ENCODE measurements at places on chromosomes 13 and 19.

DNA sequence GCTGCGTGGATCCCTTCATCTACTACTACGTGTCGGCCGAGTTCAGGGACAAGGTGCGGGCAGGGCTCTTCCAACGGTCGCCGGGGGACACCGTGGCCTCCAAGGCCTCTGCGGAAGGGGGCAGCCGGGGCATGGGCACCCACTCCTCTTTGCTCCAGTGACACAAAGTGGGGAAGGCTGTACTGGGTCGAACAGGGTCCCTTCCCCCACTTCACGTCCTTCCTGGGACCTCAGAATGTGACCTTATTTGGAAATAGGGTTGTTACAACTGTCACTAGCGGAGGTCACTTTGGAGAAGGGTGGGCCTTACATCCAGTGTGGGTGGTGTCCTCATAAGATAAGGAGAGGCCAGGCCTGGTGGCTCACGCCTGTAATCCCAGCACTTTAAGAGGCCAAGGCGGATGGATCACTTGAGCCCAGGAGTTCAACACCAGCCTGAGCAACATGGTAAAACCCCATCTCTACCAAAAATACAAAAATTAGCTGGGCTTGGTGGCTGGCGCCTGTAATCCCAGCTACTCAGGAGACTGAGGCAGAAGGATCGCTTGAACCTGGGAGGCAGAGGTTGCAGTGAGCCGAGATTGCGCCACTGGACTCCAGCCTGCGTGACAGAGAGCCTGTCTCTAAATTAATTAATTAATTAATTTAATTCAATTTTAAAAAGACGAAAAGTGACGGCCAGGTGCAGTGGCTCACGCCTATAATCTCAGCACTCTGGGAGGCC, 1.8 kb downstream of the F2RL3 start:
- DNase-seq: no peak

- no peak for DNase-seq
These were observed 23.1 kb downstream of the ELF1 start for GRCh38 chr13:40995997-40996396.

DNA sequence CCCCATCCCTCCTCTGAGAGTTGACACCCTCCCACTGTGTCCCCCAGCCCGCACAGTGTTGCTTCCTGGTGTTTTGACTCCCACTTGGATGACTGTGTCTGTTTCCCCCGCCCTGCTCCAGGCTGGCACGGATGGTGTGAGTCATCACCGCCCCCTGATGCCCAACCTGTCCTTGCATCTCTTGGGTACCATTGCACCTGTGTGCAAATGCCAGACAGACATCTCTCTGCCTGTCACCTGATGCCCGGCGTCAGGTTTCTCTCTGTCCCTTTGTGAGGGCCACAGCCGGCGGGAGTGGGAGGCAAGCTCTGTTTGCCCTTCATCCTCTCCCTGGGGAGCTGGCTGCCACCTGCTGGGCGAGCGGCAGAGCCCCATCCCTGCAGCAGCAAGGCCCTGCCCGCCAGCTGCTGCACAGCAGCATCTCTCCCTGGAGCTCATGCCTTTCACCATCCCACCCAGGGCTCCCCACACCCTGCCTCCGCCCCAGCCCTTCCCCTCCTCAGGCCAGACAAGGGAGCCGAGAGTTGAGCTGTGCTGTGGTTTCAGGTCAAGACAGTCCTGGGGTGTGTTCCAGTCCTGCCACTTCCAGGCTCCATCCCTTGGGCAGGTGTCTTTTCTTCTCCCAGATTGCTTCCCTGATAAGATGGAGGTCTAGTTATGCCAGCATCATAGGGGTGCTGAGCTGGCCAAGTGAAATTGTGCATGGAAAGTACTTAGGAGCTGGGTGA, 29.7 kb downstream of the NKPD1 start:
- DNase-seq: no peak

GRCh38 chr19:10450853-10451609, 30.7 kb downstream of the PDE4A start:
- no peak for DNase-seq

DNA sequence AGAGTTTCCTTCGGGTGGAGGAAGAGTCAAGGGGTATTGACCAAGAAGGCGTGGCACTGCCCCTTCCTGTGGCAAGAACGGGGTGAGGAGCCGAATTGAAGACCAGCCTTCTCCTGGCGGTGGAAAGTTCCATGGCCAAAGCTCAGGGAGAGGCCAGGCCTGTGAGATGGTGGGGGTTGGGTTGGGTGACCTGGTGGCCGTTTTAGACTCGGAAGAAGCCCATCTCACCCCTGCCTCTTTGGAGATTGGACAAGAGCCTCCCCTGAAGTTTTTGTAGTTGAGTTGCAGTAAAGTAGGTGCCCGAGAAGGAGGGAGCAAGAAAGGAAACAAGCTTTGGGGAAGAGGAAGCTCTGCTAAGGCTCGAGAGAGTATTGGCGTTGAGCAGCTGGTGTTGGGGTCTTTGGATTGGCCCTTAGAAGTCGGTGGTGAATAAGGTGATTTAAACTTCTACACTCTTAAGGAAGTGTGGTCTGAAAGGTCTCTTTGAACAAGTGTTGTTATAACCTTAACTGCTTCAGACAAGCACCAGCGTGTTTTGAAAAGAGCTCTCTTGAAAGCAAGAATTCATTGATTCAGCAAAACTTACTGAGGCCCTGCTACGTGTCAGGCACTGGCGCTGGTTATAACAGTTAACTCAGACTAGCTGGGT, 964 bp downstream of the SPINT2 start:
- DNase-seq: peak; percentile 23

DNA sequence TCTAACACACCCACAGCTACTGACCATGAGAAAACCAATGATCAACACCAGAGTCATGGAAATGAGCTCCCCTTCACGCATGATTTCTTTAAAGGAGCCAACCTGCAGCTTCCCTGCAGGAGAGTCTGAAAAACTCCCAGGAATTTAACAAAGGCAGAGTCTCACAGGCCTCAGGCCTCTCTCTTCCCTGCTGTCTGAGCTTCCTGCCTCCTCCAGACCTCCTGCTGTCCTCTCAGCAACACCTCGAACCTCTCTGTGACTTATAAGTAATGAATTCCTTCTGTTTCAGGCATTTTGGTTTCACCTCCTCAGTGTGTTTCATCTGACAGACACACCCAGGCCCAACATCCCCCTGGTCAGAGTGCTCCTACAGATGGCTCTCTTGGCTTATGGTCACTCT, 1044.4 kb downstream of the UQCRFS1 start:
- no peak for DNase-seq

GRCh38 chr13:74562381-74562780, 428.2 kb upstream of the KLF12 start:
- DNase-seq: no peak

DNA sequence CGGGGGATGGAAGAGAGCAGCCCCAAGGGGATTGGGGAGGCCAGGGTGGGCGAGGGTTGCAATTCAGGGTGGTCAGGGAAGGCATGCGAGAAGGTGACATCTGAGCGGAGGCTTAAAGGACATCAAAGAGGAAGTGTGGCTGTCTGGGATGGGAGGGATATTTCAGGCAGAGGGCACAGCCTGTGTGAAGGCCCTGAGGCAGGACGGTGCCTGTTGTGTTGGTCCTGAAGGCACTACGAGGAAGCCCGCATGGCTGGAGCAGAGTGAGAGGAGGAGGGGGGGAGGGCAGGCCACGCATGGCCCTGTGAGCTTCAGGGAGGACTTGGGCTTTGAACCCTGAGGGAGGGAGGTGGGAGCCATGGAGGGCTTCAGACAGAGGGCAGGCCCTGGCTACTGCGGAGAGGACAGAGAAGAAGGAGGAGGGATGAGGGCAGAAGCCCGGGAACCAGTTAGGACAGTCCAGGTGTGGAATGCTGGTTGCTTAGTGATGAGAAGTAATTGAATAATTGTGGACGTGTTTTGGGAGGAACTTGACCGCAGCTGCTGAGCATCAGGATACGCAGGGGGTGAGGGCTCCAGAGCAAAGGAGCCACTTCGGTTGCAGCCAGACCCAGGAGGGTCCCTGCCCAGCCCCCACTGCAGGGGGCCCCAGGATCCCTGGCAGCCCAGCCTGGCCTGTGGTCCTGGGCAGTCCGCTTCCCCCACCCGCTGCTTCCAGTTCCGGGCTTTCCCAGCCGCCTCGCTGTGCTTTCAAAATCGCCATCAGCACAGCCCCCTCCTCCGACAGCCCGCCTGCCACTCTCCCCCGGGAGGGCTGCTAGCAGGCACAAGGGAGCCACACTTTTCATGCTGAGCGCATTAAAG, 6.2 kb downstream of the TLE6 start:
- peak; percentile 24 for DNase-seq

DNA sequence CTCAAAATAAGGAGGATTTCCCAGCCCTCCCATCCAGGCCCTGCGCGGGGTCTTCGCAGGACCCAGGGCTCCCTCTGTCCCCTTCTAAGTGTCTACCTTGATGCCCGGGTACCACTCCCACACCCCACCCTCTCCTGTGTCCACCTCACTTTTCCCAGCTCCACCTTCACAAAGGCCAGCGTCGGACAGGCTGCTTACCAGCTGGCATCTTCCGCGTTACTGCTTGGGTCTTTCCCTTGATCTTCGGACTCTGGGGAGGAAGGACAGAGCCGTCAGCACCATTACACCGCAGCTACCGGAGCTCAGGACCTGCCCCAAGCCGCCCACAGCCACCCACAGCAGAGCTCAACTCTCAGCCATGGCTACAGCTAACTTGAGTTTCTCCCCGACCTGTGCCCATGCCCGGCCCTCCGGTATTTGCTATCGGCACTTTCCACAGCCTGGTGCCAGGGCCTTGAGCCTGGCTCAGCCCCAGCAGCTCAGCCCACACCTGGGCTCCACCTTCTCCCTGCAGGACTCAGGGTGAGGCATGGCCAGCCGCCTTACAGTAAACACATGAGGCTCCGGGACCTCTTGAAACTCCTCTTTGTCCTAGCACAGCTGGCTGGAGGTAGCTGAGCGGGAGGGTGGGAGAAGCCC, 3.8 kb downstream of the C13orf46 start:
- DNase-seq: no peak

DNA sequence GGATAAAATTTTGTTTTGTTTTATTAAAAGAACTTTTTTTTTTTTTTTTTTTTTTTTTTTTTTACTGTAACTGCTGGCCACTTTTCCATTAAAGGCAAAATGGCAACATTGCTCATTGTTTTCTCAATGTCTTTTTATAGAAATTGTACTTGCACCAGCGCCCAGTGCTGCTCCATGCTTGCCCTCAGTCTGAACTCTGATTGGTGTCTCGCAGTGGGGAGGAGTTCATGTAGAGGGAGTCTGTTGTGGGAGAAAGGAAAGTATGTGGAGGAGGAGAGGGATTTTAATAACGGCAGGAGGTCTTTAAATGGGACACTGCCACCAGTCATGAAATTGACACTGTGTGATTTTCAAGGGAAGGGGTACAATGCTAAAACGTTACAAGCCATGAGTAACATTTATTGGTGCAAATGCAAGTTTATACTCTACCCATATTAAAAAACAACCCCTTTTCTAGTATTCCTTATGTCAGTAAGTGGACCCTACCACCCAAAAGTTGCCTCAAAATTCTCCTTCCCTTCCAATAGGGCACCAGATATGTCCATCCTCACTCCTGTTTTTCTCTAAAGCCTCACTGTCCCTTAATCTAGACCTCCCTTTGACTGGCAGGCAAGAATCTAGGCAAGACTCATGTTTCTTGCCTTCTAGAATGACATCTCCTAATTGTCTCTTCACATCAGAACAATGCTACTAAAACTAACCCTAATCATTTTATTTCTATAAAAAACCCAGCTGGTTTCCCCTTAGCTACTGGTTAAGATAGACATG, 3.2 kb downstream of the RASL11A start:
- DNase-seq: no peak

DNA sequence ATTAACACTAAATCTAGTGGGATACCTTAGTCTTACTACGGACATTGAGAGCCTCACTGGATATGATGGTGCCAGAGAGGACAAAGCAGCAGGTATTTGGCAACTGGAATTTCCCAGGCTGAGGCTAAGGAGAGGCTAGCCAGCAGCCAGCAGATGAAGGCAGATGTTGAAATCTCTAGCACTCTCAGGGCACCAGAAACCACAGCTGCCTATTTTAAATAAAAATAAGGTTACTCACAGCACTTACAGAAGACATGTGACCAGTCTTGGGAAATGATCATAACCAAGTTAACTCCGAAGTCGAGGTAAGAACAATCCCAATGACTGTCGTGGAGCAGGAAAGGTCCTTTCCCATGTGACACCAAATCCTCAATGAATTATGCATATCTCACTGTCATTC, 1726.0 kb downstream of the EFNB2 start:
- no peak for DNase-seq

All from activated B cell treated with CpG ODN at 0.5 μM for 24 hours (primary cell).